ENCODE measurements at places on chromosomes 4 and X.

DNA sequence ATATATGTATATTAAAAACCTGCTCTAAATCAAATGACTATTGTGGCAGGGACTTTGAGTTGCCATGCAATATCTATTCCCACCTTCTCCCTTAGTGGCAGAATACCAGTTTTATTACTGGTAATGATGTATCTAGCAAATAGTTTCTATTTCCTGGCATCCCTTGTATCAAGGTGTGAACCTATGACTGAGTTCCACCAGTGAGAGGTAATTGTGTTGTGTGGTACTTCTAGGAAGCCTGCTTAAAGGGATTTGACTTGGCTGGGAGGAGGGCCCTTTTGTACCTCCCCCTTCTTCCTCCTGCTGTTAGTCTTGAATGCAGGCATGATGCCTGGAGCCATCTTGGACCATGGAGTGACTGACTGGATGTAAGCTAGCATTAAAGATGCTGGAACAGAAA, 65.4 kb upstream of the DYNLT3 start:
- DNase-seq, result no peak

GRCh38 chrX:12798601-12799000, 7.4 kb downstream of the PRPS2 start:
- no peak for DNase-seq

DNA sequence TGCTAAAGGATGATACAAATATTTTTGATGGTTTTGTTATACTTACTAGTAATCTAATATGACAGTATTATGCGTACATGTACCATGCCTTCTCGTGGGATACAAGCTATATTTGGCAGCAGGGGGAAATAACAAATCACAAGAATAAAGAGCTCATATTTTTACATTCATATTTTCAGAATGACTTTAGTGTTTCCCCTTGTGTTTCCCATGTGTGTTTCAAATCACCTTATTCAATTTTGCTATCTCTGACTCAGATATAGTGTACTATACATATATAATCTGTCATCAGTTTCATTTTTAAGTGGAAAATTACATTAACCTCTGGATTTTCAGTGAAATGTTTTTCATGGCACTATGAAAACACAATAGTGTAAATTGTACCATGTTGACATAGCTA, 146.8 kb downstream of the RPA4 start:
- no peak for DNase-seq

DNA sequence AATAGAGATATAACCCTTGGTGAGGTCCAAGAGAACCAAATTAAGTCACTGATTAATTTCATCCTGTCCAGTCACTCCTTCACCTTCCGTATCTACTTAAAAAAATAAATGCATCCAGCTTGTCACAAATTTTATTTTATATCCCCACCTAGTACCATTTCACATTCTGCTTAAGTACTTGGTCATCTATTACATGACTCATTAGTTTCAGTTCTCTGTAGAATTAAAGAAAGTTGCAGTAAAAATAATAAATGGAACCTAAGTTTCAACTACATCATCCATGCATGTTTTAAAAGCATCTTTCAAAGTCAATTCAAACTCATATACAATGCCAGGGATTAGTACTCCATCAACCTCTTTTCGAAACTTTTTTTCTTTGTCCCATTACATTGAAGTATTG, 130.2 kb downstream of the SH2D1A start:
- DNase-seq, result no peak

DNA sequence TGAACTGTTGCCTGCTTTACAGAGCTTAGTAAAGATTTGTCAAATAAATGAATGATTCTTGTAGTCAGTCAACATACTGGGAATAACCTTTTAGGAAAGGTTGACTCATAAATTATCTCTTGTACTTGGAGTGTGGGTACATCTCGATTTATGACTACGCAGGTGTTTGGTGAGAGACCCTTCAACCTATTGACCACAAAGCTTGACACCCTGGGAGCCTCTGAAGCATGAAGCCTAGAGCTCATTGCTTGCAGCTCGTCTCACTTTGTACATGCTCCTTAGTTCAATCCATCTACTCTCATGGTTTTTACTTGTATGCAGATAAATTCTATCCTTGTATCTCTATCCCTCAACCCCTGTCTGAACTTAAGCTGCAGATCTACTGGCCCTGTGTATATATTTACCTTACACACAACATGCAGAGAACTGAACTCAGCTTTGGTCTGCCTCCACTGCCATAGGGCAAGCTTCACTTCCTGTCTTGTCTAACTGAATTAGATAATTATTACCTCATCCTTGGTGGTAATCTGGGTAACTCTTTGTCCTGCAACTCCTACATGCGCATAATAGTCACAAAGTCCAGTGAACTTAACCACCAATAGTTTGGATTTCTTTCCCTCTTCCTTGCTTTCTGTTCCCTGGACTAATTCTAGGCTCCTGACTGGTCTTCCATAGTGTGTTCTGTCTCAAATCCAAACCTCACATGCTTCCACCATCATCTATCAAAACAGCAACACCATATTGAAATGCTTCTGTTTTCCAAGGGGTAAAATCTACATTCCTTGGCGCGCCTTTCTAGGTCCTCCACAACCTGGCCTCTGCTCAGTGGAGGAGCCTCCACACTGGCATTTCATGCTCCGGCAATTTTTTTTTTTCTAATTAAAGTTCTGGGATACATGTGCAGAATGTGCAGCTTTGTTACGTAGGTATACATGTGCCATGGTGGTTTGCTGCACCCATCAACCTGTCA, 32.2 kb upstream of the FAT1 start:
- DNase-seq, result no peak

DNA sequence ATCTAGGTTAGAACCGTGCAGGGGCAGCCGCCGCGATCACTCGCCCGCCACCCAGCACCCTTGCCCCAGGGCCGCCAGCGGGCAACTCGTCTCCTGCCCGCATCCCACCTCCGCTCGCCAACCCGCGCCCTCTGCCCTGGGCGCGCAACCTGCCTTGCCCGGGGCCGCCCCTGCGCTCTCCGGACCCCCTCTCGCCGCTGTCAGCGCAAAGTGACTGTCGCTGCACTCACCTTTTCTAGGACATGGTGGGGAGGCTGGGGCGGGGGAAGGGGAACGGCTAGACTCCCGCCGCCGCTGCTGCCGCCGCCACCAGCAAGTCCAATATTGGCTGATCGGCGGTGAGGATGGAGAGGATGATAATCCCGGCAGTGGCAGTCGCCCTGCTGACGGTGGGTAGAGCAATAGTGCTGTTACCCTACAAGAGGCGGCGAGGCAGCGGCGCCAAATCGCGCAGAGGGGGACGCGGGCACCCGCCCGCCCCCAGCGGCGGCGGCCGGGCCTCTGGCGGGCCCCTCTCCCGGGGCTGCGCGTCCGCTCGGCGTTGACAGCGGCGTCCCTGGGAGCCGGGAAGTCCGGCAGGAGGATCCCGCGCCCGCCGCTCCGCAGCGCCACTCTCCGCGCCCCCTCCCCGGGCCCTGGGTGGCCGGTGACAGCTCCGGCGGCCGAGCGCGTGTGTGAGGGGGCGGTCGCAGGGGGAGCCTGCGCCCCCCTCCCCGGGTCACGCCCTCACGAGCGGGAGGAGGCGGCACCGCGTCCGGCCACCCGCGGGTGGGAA, 2.3 kb upstream of the NR3C2 start:
- peak; percentile 14 for DNase-seq

GRCh38 chr4:25862411-25863346, at the start of gene SEL1L3:
TSS of gene SEL1L3 (minus strand) at chr4:25862988. CDS start at chr4:25862836, 152 bp downstream.
- peak; percentile 34 for DNase-seq

DNA sequence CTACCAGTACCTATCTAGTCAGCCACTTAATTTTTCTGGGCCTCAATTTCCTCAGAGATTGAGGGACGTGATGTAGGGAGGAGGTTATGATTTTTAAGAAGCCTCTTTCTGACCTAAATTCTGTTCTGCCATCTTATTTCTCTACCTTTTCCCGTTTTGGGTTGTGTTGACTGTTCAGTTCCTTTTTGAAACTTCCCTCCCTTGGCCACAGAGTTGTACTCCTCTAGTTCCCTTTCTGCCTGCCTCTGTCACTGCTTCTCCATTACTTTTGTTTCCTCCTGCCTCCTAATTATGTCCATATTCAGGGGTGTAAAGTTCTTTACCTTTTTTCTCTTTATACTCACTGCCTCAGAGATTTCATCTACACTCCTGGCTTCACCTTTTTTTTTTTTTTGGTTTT, 25.4 kb downstream of the CLCN5 start:
- no peak for DNase-seq

GRCh38 chrX:130176354-130176776, 4.6 kb downstream of the RAB33A start:
- DNase-seq, result no peak

DNA sequence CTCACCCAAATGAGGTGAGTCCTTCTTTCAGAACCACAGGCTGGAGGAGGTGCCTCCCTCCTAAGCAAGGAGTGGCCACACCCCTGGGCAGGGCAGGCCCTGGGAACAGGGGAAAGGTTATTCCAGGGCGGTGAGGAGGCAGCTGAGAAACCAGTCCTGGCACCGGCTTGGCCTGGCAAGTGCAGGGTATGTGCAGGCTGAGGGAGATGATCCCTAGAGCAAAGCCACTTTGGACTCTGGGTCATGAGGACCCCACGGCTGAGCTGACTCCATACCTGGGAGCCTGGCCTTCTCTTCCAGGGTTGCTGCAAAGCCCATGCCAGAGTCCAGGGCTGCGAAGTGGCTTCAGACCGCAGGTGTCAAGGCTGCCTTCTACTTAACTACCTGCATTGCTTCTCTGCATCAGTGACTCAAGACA, 49.5 kb upstream of the HELT start:
- DNase-seq, result no peak

DNA sequence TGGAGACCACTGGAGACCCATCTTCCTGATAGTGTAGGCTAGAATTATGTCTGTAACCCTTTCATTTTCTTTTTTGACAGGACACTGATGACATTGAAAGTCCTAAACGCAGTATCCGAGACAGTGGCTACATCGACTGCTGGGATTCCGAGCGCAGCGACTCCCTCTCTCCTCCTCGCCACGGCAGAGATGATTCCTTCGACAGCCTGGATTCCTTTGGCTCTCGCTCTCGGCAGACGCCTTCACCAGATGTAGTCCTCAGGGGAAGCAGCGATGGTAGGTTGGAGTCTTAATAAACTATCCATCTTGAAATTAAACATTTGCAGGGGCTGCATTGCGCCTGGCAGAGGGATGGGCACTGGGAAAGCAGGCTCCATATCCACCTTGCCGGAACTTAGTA, 75.4 kb downstream of the LIMCH1 start:
- DNase-seq, result no peak

DNA sequence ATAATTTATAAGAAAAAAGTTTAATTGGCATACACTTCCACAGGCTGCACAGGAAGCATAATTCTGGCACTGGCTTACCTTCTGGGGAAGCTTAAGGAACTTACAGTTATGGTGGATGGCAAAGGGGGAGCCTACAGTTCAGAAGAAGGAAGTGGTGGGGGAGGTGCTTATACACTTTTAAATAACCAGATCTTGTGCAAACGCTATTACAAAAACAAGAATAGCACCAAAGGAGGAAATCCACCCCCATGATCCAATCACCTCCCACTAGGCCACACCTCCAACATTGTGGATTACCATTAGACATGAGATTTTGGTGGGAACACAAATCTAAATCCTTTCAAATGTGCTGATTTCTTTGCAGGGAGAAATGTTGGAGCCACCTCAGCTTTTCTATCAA, 287.7 kb downstream of the CPXCR1 start:
- no peak for DNase-seq

- DNase-seq, result no peak
Measured at GRCh38 chr4:103207673-103208072, 9.5 kb upstream of the CENPE start.

- no peak for DNase-seq
Measured at GRCh38 chr4:20122198-20122988, 129.3 kb upstream of the SLIT2 start.

- DNase-seq, result no peak
Measured at GRCh38 chr4:23337292-23337691, 552.6 kb downstream of the PPARGC1A start.

- no peak for DNase-seq
Measured at GRCh38 chr4:80017125-80017854, 55.7 kb downstream of the ANTXR2 start.
